ENCODE measurements at places on chromosomes 4 and X. TPM values are rescaled to one million over a fixed set of nuclear protein-coding genes. Genes with fewer than 3 reads are reported as not detected.
A peak's percentile ranks its signal among the peaks of the same experiment; 100 is the strongest.

DNA sequence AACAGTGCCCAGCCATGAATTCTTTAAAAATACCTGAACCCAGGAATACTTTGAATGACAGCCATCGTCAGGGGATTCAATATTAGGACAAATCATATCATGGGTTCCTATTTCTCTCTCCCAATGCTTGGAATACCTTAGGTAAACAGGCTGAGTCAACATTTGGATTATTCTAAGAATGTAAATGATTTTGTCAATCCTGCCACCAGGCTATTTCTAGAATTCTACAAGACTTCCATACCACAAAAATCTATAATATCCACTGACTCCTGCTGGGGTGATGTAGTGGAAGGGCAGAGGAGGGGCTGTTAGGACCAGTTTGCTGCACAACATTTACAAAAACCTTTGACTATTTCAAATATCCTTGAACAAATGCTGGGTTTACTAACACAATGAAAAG, 65.2 kb downstream of the IGFBP7 start:
- H3K36me3 ChIP-seq, result no peaks in the 10 kb centered on the region
- no peaks in the 10 kb centered on the region for H3K27me3 ChIP-seq
- H3K4me1 ChIP-seq, result peaks cover 31% of the 10 kb centered on the region
- no peak for DNase-seq
- H3K27ac ChIP-seq, result peak overlapping the region; percentile 64

GRCh38 chr4:161919442-161920220, 244.2 kb downstream of the FSTL5 start:
- H3K27ac ChIP-seq, result no peak overlapping the region
- no peaks in the 10 kb centered on the region for H3K4me1 ChIP-seq
- H3K4me3 ChIP-seq, result no peak overlapping the region
- H3K36me3 ChIP-seq, result peaks cover 3% of the 10 kb centered on the region
- no peaks in the 10 kb centered on the region for H3K27me3 ChIP-seq
- no peak for DNase-seq

Gene HTN1
- total RNA-seq, result not detected

Gene SOX3
- total RNA-seq, result 0.11 TPM

DNA sequence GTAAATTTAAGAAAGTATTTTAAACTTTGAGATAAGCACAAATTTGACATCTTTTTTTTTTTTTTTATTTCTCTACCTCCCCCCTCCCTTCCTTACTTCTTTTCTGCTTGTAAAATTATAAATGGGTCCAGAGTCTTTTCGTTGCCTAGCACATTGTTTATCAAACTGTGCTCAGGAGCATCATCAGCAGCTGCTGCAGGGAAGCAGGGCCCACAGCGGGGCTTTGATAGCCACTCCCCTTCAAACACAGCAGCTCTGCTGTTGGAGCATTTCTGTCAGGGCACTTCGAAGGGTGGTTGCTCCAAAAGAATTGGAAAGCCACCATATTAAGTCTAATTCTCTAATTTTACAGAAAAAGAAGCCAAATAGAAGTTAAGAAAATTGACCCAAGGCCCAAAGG, 588.3 kb downstream of the SPRY1 start:
- no peaks in the 10 kb centered on the region for H3K36me3 ChIP-seq
- H3K27ac ChIP-seq, result peak overlapping the region; percentile 40
- DNase-seq, result peak; percentile 23
- no peaks in the 10 kb centered on the region for H3K27me3 ChIP-seq

- no peak overlapping the region for H3K27ac ChIP-seq
- H3K36me3 ChIP-seq, result no peaks in the 10 kb centered on the region
- no peak overlapping the region for H3K4me3 ChIP-seq
- DNase-seq, result no peak
- H3K4me1 ChIP-seq, result no peaks in the 10 kb centered on the region
Measured at GRCh38 chr4:147725673-147726072, 6.2 kb upstream of the ARHGAP10 start.

DNA sequence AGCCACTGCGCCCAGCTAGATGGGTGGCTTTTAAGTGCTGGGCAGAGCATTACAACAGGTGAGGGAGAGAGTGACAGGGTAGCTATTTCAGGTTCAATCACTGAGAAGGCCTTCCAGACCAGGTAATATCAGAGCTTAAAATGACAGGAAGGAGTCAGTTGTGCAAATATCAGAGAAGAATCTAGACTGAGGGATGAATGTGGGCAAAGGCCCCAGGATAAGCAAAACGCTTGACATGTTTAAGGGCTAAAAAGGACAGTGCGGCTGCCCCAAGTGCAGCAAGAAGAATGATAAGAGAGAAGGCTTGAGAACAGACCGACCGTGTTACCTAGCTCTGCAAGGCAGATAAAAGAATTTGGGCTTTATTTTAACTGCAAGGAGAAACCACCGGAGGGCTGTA, 18.6 kb downstream of the AADAT start:
- H3K4me1 ChIP-seq, result no peaks in the 10 kb centered on the region
- H3K27me3 ChIP-seq, result no peaks in the 10 kb centered on the region
- no peak overlapping the region for H3K4me3 ChIP-seq
- no peak overlapping the region for H3K27ac ChIP-seq
- no peak for DNase-seq

GRCh38 chrX:39773150-39773549, 324.6 kb downstream of the BCOR start:
- no peak for DNase-seq
- no peak overlapping the region for H3K27ac ChIP-seq
- no peak overlapping the region for H3K4me3 ChIP-seq
- no peaks in the 10 kb centered on the region for H3K4me1 ChIP-seq

DNA sequence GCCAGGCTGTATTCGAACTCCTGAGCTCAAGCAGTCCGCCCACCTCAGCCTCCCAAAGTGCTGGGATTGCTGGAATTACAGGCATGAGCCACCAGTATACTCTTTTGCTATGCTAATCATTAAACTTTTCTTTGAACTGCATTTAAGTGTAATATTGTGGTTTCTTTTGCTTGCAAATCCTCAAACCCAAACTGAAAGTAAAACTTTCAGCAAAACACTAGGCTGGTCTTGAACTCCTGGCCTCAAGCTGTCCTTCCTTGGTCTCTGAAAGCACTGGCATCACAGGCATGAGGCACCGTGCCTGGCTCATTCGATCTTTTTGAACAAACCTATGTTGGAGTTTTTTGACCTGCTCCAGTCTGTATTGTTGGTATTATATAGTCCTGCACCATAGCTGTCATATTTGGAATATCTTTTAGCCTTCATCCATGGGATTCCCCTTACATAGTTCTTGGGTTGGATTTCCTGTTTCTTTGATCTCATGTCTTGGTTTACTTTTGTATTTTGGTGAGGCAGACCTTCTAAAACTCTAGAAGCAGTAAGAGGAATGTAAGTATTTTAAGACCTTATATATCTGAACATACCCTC, 34.1 kb downstream of the MOB1B start:
- H3K4me1 ChIP-seq, result no peaks in the 10 kb centered on the region
- DNase-seq, result no peak
- H3K36me3 ChIP-seq, result no peaks in the 10 kb centered on the region
- no peaks in the 10 kb centered on the region for H3K27me3 ChIP-seq

Gene GIMD1
- not detected for total RNA-seq
